ENCODE measurements at places on chromosomes 11 and 22. TPM values are rescaled to one million over a fixed set of nuclear protein-coding genes. Genes with fewer than 3 reads are reported as not detected.

DNA sequence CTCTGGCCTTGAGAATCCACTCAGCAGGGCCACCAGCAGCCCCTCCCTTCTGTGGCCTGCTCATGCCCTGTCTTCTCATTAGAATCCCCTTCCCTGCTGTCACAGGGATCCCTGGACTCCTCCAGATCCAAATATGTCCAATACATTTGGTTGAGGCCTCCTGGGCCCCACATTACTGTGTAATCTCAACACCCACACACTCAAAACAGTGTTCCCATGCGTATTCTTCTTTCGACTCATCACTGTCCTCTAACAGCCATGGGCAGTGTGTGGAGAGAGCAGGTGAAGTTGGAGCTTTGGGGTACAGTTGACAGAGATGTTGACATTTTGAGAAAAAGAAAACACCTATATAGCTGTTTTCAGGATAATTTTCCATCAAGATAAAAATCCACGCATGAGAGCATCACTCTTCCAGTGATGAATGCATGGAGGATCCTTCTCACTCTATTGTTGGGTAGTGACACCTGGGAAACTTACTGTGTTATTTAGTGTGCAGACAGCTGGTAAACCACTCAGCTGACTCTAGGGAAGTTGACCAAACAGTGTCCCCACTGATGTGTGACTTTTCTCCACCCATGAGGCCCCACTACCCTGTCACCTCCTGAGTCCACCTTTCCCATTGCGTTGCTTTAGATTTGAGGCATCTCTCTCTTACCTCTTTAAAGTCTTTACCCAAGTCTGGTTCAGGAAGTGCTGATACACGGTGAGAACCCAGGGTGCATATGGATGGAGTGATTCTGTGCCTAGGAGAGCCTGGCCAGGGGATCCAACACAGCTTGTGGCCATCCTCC, 28.7 kb upstream of the VPREB1 start:
- no peaks in the 10 kb centered on the region for H3K36me3 ChIP-seq
- no peak overlapping the region for H3K4me3 ChIP-seq
- H3K27ac ChIP-seq = no peak overlapping the region
- no peaks in the 10 kb centered on the region for H3K4me1 ChIP-seq
- H3K27me3 ChIP-seq = peaks cover 94% of the 10 kb centered on the region

GRCh38 chr11:65558002-65558929, at the start of gene LTBP3:
Gene LTBP3, minus strand, starts transcription at chr11:65558359. Its CDS starts 400 bp downstream, at chr11:65557959.
- H3K4me3 ChIP-seq = peak within 1 kb of the TSS; percentile 69
- H3K4me1 ChIP-seq = peaks cover 50% of the 10 kb centered on the region
- DNase-seq = peak; percentile 60
- H3K27ac ChIP-seq = peak within 1 kb of the TSS; percentile 33

DNA sequence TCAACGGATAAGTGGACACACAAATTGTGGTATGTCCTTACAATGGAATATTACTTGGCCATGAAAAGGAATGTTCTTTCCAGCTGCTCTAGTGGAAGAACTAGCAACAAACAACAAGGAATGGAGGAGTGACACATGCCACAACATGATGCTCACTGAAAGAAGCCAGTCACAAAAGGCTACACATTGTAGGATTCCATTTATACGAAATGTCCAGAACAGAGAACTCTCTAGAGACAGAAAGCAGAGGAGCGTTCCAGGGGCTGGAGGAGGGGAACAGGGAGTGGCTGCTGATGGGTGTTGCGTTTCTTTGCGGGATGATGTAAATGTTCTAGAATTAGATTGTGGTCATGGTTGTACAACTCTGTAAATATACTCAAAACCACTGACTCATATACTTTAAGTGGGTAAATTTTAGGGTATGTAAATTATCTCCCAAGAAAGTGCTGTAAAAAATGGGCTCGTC, 32.4 kb upstream of the PDGFB start:
- peaks cover 25% of the 10 kb centered on the region for H3K4me1 ChIP-seq
- H3K27me3 ChIP-seq = peaks cover 6% of the 10 kb centered on the region

- H3K27ac ChIP-seq = no peak overlapping the region
- DNase-seq = no peak
- no peaks in the 10 kb centered on the region for H3K36me3 ChIP-seq
- H3K4me1 ChIP-seq = 0 out of 2 replicates have a peak, but pooled peaks cover 3% of the 10 kb centered on the region
Observed at GRCh38 chr11:62172294-62172693, 17.7 kb upstream of the SCGB1D1 start.

GRCh38 chr11:75461151-75461550, 28.1 kb upstream of the KLHL35 start:
- no peaks in the 10 kb centered on the region for H3K27me3 ChIP-seq
- no peaks in the 10 kb centered on the region for H3K36me3 ChIP-seq
- peaks cover 29% of the 10 kb centered on the region for H3K4me1 ChIP-seq
- H3K4me3 ChIP-seq = no peak overlapping the region
- DNase-seq = no peak
- no peak overlapping the region for H3K27ac ChIP-seq

GRCh38 chr11:105389952-105390351, 219.9 kb upstream of the GRIA4 start:
- no peaks in the 10 kb centered on the region for H3K36me3 ChIP-seq
- peaks cover 36% of the 10 kb centered on the region for H3K4me1 ChIP-seq

GRCh38 chr11:126058105-126058874, 4.4 kb downstream of the CDON start:
- H3K27ac ChIP-seq = no peak overlapping the region
- peaks cover 29% of the 10 kb centered on the region for H3K4me1 ChIP-seq
- no peaks in the 10 kb centered on the region for H3K27me3 ChIP-seq
- no peaks in the 10 kb centered on the region for H3K36me3 ChIP-seq
- DNase-seq = no peak

GRCh38 chr11:129699711-129700304, 115.8 kb upstream of the TMEM45B start:
- peaks cover 5% of the 10 kb centered on the region for H3K27me3 ChIP-seq
- H3K36me3 ChIP-seq = no peaks in the 10 kb centered on the region
- H3K4me3 ChIP-seq = no peak overlapping the region
- DNase-seq = no peak

- no peaks in the 10 kb centered on the region for H3K27me3 ChIP-seq
- peaks cover 84% of the 10 kb centered on the region for H3K4me1 ChIP-seq
- peak overlapping the region; percentile 58 for H3K27ac ChIP-seq
- peaks cover 14% of the 10 kb centered on the region for H3K36me3 ChIP-seq
- no peak for DNase-seq
Observed at GRCh38 chr11:114479331-114479730, 40.1 kb downstream of the REXO2 start.

DENND6B gene
- 2.7 TPM for total RNA-seq

All from WTC11 (cell line).